ENCODE measurements at places on chromosomes 1 and 21.
A peak's percentile ranks its signal among the peaks of the same experiment; 100 is the strongest.

GRCh38 chr1:162153374-162153773, 83.9 kb downstream of the NOS1AP start:
- DNase-seq = no peak

- DNase-seq = no peak
Observed at GRCh38 chr21:27213303-27213702, 246.4 kb upstream of the ADAMTS5 start.

DNA sequence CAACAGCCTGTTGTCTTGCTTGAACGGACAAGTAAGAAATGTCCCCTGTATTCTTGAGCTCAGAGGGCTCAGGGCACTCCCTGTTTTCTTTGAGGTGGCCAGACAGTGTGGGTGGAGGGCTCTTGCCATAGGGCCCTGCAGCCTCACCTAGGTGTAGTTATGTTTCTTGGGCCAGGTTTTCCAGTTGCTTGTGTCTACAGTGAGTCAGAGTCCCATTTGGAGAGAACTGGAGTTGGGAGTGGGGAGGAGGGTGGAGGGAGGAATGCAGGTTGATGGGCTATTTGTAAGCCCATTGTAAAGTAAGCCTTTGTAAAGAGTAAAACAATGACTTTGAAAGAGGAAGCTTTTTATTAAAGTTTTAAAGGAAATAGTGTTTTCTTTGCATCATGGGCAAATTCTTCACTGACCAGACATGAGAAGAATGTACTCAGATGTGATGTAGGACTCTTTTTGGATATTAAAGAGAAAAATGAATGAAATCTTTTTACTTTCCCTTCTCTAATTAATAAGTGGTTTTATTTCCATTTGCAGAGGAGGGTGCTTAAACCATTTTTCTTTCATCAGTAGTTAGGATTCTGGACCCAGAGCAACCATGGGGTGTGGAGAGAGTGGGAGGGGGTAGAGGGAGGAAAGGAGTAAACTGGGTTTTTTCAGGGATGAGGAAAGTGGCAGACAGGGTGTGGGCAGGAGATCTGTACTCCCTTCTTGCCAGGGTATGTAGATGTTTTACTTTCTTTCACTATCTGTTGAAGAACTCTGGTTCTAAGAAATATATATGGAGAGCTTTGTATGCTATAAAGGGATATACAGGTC, 45.1 kb upstream of the MACF1 start:
- DNase-seq = no peak

DNA sequence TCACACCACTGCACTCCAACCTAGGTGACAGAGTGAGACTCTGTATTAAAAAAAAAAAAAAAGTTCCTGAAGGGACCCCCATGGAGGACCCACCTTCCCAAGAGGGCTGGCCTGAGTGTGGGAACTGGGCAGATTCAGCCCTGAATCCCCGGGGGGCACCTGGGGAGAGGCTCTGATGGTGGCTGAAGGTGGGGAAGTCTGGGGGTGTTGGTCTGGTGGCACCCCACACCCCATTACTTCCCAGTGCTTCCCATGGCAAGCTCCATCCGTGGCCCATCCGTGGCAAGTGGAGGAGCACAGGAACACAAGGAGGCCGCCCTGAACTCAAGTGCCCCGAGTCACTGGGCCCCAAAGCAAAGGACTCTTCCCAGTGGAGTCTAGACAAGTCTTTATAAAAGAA, 778 bp upstream of the TNFRSF25 start:
- DNase-seq = no peak

GRCh38 chr1:116309090-116309870, 63.8 kb upstream of the ATP1A1 start:
- no peak for DNase-seq

DNA sequence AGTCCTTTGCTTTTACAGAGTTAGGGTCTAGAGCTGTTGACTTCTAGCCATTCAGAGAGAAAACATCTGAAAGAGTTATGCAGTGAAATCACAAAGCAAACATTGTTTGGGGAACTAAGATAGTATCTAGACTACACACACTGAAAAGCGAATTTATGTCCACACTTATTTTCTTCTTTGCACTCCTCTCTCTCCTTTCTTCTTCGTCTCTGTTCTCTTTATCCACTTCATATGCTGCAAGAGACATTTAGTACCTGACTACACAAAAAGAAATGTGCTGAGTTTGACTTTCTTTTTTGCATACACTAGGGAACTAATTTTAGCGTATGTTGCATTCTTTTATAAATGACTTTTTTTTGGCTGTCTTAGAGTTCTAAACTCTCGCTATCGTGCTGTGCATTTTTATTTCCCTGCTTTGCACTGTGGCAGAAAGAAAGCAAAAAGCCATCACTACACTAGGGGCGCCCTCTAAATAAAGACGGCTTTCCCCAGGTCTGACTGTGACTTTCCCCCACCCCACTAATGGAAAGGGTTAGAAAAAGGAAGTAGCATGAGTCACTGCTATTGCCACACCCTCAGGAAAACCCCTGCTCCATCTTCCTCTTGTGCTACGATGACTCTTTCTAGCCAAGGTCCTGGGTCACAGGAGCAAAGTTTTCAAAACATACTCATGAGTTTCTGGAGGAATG, 65.7 kb downstream of the MAP3K7CL start:
- DNase-seq = peak; percentile 82

GRCh38 chr1:59128784-59129227, 168.1 kb upstream of the FGGY start:
- no peak for DNase-seq

DNA sequence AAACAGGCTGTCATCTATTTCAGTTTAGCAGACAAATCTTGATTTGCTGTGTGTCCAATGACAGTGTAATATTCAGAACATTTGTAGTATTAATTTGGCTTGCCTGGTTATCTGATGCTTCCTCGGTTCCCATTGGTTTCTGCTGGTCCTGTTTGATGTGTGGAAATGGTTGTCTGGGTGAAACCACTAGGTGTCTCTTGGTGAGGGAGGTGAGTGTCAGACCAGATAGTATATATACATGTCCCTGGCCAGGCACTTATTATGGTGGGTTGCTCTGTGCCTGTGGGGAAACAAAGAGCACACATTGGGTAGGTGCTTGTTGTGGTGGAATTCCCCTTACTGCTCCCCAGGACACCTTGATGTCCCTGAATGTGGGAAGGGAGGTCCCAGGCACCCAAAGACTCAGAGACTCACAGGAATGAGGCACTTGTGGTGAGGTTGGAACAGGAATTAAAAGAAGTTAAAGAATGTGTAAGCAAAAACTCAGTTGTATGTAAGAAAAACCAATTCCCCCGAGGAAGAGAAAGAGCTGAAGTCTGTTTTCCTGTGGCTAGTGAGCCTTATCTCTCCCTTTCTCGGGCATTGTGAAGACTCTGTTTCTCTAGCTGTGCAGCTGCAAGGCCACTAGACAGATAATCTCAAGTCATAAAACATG, 1519.1 kb downstream of the BRINP3 start:
- DNase-seq = no peak

DNA sequence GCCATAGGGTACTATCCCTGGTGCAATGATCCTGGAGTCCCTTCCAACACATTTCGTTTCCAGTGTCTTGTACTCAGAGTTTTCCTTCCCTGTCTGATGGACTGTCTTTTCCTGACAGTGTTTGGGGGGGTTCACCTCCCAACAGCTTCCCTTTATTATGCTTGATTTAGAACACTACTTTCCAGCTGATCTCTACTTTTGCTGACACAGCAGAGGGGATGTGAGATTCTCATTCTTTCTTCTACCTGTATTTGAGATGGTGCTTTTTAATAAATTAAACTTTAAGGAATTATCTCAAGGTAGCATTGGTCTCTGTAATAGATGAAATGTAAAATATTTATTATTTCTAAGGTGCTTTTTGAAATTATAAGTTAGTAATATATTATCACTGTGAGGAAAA, 41.0 kb downstream of the SLC35A3 start:
- no peak for DNase-seq

- DNase-seq = no peak
Observed at GRCh38 chr1:239268007-239268406, 118.4 kb upstream of the CHRM3 start.

DNA sequence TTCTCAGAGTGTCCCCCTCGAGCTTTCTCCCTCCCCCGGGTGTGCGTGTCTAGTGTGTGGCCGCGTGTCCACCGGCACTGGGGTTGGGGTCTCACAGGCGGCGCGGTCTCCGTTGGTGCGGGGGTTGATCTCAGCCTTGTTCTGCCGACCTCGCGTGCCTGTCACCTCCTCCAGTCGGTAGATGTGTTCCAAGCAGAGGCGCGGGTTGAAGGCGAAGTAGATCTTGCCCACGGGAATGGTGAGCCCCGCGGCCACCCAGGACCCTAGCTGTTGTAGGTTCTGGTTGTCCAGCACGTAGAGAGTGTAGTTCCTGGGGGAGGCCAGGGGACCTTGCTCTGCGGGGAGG, 9.8 kb downstream of the INSRR start:
- DNase-seq = no peak

DNA sequence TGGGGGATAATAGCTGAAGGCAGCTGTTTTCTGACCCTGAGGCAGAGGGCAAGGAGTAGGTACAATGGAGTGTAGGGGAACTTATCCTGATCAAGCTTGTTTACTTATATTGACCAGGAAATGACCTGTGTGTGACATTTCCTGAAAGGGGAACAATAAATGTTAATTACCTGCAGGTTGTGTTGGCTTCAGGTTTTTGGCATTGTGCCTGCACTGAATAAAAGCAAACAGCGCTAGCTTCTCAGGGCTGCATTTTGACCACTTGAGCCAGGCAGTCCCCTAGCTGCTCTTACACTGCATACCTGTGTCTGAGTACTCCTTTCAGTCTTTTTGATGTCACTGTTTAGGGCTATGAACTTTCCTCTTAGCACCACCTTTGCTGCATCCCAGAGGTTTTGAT, 40.6 kb downstream of the DRAM2 start:
- no peak for DNase-seq

DNA sequence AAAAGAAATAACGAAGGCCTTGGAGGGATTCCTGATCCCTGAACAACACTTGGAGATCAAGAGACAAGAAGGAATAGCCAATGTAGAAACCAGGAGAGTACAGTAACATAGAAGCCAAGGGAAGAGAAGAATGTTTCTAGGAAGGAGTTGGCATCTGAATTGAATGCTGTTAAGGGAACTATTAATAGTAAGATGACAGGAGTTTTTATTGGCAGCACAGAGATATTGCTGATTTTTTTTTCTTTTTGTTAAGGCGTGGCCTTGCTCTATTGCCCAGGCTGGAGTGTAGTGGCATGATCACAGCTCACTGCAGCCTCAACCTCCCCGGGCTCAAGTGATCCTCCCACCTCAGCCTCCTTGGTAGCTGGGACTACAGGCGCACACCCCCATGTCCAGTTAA, 9.6 kb upstream of the SFT2D2 start:
- no peak for DNase-seq

- DNase-seq = peak; percentile 83
Observed at GRCh38 chr1:9615316-9616063, 26.8 kb downstream of the TMEM201 start.

DNA sequence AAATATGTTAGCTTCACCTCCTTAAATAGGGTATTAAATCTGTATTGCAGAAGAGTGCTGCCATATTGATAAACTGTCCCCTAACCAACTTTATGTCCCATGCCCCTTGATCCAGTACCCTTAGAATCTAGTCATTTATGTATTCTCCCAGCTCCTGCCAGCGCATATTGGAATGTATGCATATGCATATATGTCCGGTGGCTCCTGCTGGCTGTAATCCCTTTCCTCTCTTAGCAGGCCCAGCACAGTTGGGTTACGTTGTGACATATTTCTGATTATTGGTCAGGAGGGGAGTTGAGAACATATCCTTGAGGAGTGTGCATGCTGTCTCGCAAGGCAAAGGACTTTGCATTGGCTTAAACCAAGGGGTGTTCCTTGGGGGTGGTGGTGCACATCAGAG, 29.2 kb upstream of the CREG1 start:
- DNase-seq = no peak

GRCh38 chr1:27383039-27383605, at the start of gene CD164L2:
Gene CD164L2 (minus strand): TSS chr1:27383333. CDS start chr1:27383239, 94 bp downstream.
- DNase-seq = no peak

GRCh38 chr1:189103956-189104355, 1373.7 kb downstream of the BRINP3 start:
- no peak for DNase-seq

DNA sequence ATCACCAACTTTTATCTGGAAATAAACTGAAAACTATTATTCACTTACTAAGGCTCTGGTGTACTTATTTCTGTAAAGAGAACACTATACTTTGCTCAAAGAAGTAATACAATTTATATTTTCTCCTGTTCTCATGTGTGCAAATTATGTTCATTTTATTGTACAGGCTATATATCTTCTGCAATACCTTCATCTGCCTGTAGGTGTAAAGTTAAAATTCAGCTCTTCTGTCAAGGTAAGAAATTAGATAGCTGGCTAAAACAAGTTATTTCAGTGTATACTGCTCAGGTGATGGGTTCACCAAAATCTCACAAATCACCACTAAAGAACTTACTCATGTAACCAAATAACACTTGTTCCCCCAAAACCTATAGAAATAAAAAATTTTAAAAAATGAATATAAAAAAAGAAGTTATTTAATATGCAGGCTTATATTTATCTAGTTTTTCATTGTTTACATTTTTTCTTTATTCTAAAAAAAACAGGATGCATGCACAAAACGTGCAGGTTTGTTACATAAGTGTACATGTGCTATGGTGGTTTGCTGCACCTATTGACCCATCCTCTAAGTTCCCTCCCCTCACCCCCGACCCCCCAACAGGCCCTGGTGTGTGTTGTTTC, 81.5 kb downstream of the PTGER3 start:
- peak; percentile 9 for DNase-seq

DNA sequence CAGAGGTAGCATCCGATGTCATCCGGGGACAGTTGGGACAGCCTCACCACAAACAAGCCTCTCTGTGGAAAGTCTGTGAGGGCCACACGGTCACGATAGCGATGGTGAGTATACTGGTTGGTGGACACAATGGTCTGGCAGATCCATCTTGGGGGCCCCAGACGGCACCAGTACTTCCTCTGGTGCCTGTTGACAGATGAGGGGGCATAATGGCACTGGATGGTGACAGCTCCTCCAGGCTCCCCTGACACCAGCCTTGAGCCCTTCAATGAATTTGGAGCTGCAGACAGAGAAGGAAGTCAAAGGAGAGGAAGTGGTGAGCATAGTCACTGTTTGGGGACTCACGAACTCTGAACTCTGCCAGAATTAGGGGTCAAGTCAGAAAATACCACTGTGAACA, 8.0 kb downstream of the FCAMR start:
- DNase-seq = no peak
